Activated naive CD8-positive, alpha-beta T cell treated with anti-CD3 and anti-CD28 coated beads, Interleukin-2, amount 10 ng/mL, durations not matched to agents 7 days and 5 days (primary cell): ENCODE measurements at places on chromosomes 3 and 15.

GRCh38 chr3:86986671-86987420, 4.1 kb downstream of the VGLL3 start:
- DNase-seq: no peak
- no peaks in the 10 kb centered on the region for H3K36me3 ChIP-seq
- H3K27ac ChIP-seq: no peak overlapping the region
- no peak overlapping the region for H3K4me3 ChIP-seq
- no peaks in the 10 kb centered on the region for H3K4me1 ChIP-seq

GRCh38 chr15:42070279-42070975, 23.9 kb downstream of the PLA2G4D start:
- H3K4me1 ChIP-seq: peaks cover 2% of the 10 kb centered on the region
- no peak overlapping the region for H3K4me3 ChIP-seq
- no peaks in the 10 kb centered on the region for H3K36me3 ChIP-seq
- peaks cover 15% of the 10 kb centered on the region for H3K27me3 ChIP-seq

DNA sequence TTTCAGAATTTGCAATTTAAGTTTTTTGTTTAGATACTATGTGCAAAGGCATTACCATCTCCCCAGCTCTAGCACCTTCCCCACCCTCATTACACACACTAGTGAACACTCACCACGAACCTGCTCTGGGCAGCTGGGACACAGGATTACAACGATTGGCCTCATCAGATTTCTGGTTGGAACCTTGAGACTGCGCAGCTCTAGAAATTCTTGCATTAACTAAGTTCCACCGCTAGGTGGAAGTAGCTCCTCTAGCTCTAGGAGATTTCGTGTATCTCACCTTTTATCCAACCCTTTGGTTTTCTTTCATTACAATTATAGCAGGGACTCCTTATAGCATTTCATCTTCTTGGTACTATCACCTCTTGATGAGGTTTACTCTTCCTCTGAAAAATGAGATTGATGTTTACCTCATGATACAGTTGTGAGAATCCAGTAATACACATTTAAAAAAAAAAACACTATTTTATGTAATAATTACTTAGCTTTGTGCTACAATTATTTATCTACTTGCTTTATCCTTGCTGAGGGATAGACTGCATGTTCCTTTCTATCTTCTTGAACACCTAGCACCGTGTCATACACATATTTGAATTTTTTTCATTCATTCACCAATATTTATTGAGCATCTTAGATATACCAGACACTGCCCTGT, 28.7 kb upstream of the PLOD2 start:
- H3K27ac ChIP-seq: no peak overlapping the region
- no peaks in the 10 kb centered on the region for H3K36me3 ChIP-seq
- H3K4me3 ChIP-seq: no peak overlapping the region
- no peaks in the 10 kb centered on the region for H3K4me1 ChIP-seq
- DNase-seq: no peak

GRCh38 chr15:98428253-98428989, 219.9 kb upstream of the IGF1R start:
- peaks cover 29% of the 10 kb centered on the region for H3K27me3 ChIP-seq
- H3K36me3 ChIP-seq: no peaks in the 10 kb centered on the region
- peak overlapping the region; percentile 57 for H3K4me3 ChIP-seq
- peak; percentile 83 for DNase-seq
- H3K4me1 ChIP-seq: no peaks in the 10 kb centered on the region
- no peak overlapping the region for H3K27ac ChIP-seq

DNA sequence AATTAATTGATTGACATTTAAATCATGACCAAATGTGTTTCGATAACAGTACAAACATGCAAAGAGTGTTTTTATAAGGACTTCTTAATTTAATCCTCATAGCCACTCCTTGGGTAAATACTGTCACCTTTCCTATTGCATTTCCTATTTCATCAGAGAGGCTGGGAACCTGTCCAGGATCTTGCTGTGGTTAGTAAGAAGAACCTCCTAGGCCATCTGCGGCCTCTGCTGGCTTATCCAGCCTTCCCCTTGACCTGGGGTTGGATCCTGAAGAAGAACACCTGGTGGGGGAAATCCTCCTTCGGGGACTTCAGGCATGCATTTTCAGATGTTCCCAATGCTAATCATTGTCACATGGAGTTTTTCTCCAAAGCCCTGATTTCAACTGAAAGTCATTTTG, 25.5 kb downstream of the GLDN start:
- H3K4me1 ChIP-seq: peaks cover 2% of the 10 kb centered on the region
- peaks cover 4% of the 10 kb centered on the region for H3K27me3 ChIP-seq
- H3K36me3 ChIP-seq: no peaks in the 10 kb centered on the region
- no peak for DNase-seq
- H3K27ac ChIP-seq: no peak overlapping the region
- no peak overlapping the region for H3K4me3 ChIP-seq

- no peaks in the 10 kb centered on the region for H3K27me3 ChIP-seq
- DNase-seq: no peak
- H3K4me3 ChIP-seq: no peak overlapping the region
- H3K36me3 ChIP-seq: no peaks in the 10 kb centered on the region
- no peak overlapping the region for H3K27ac ChIP-seq
Observed at GRCh38 chr3:163261618-163262017, 1765.0 kb downstream of the OTOL1 start.

- peak overlapping the region; percentile 83 for H3K27ac ChIP-seq
- DNase-seq: peak; percentile 60
- H3K4me1 ChIP-seq: peaks cover 71% of the 10 kb centered on the region
- H3K4me3 ChIP-seq: peak overlapping the region; percentile 28
- H3K27me3 ChIP-seq: no peaks in the 10 kb centered on the region
- peaks cover 49% of the 10 kb centered on the region for H3K36me3 ChIP-seq
Observed at GRCh38 chr3:16319307-16319706, 54.3 kb downstream of the OXNAD1 start.

- H3K4me3 ChIP-seq: no peak overlapping the region
- no peak for DNase-seq
- peaks cover 70% of the 10 kb centered on the region for H3K36me3 ChIP-seq
- peaks cover 48% of the 10 kb centered on the region for H3K4me1 ChIP-seq
- H3K27ac ChIP-seq: no peak overlapping the region
Observed at GRCh38 chr3:111598552-111598951, 3.4 kb upstream of the ZBED2 start.

DNA sequence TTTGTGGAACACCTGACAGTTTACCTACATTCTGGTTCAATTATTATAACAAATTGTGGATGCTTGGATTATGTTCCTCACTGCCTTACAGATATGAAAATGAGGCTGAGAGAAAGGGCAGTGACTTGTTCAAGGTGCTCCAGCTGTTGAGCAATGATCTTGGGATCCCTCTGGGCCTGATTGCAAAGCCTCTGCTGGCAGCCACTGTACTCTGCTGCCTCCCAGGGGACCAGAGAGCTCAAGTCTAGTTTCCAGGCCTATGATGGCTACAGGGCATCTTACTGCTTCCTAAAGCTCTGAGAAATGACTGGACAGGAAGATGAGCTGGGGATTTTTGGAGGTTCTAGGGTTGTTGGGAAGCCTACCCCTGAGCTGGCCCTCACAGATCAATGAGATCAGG, 2.3 kb upstream of the SHC4 start:
- H3K27me3 ChIP-seq: peaks cover 23% of the 10 kb centered on the region
- peaks cover 33% of the 10 kb centered on the region for H3K4me1 ChIP-seq
- no peak for DNase-seq
- peak overlapping the region; percentile 73 for H3K4me3 ChIP-seq
- peaks cover 8% of the 10 kb centered on the region for H3K36me3 ChIP-seq

DNA sequence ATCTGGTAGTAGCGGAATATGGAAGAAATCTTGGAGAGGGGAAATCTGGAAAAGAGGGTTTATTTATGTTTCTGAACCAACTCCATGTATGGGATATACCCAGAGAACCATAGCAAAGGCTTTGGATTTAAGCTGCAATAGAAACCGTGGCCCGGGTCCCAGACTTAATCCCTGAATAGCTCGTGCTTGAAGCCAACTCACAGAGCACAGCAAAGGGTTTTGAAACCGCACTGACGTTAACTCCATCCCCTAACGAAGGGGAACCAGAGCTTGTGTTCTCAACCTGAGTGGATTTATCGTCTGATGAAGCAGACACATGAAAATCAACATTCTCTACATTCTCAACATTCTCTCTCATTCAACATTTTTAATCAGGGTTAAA, 154.6 kb downstream of the APBA2 start:
- peak overlapping the region; percentile 26 for H3K4me3 ChIP-seq
- no peak overlapping the region for H3K27ac ChIP-seq
- no peaks in the 10 kb centered on the region for H3K27me3 ChIP-seq
- H3K36me3 ChIP-seq: peaks cover 6% of the 10 kb centered on the region
- DNase-seq: no peak

DNA sequence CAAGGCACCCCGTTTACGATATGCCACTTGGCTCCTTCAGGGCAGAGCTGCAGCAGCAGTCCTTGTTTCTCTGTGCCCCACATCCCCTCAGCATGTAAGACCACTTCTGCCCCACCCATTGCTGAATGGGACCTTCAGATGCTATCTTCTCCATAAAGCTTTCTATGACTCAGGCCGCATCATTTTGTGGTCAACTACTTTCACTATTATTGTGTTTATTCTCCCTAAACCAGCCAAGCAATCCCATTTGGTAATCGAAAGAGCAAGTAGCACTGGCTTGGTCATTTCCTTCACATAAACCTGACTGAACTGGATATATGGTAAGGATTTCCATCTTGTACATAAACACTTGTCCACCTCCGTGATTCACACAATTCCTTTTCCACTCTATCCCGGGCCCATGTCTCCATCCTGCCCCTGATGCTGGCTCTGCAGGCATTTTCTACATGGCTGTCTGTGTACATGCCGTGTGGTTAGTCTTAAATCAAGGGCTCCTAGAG, 25.7 kb downstream of the LIPC start:
- H3K4me1 ChIP-seq: peaks cover 67% of the 10 kb centered on the region
- peak overlapping the region; percentile 89 for H3K27ac ChIP-seq
- H3K36me3 ChIP-seq: peaks cover 19% of the 10 kb centered on the region
- peak overlapping the region; percentile 28 for H3K4me3 ChIP-seq
- DNase-seq: no peak

DNA sequence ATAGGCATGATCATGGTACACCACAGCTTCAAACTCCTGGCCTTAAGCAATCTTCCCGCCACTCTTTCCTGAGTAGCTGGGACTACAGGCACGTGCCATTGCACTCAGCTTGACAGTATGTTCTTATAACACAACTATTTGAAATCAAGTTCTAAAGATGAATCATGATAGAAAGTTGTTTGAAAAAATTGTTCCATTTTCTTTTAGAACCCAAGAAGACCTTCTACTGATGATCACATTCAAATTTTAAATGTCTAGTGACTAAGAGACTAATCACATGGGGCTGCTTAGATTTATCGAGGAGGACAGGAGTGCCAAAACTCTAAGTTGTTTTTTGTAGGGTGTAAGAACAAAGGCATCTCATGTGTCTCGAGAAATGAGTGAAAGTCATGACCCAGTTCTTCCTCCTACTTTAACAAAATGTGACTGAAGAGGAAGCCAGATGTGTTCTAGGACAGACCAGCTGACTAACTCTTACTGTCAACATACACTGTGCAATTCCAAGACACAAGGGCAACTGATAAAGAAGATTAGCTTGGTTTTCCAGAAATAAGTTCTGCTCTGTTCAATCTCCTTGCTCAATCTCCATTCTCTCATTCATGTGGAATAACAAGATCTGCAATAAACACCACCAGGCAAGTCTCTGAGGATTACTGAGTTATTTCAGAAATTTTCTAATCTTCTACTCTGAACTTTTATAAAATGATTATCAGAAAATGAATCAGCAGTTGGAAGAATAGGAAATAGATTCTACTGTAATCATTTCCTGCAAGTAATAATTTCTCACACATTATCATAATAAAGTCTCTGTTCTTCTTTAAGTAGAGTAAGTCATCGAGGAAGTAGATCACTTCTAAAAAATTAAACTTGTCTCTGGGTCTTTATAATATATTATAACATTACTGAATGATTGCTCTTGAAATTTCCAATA, 122.6 kb upstream of the CCNL1 start:
- H3K4me1 ChIP-seq: no peaks in the 10 kb centered on the region
- H3K4me3 ChIP-seq: no peak overlapping the region
- H3K27me3 ChIP-seq: no peaks in the 10 kb centered on the region
- H3K27ac ChIP-seq: no peak overlapping the region

GRCh38 chr15:96327155-96327741, 3.3 kb upstream of the NR2F2 start:
- DNase-seq: no peak
- H3K27me3 ChIP-seq: peaks cover 83% of the 10 kb centered on the region

DNA sequence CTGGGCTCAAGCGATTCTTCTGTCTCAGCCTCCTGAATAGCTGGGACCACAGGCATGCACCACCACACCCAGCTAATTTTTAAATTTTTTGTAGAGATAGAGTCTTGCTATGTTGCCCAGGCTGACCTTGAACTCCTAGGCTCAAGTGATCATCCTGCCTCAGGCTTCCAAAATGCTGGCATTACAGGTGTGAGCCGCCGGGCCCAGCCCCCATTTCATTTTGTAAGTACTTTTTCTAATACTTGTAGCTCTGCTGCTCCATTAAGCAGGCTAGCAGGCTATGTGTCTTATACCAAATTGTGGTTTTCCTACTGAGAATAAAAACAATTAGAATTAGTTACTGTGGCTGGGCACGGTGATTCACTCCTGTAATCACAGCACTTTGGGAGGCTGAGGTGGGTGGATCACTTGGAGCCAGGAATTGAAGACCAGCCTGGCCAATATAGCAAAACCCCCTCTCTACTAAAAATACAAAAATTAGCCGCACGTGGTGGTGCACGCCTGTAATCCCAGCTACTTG, 22.4 kb downstream of the NIPA1 start:
- no peak overlapping the region for H3K27ac ChIP-seq
- no peak for DNase-seq
- peaks cover 15% of the 10 kb centered on the region for H3K4me1 ChIP-seq
- H3K27me3 ChIP-seq: no peaks in the 10 kb centered on the region
- no peak overlapping the region for H3K4me3 ChIP-seq

DNA sequence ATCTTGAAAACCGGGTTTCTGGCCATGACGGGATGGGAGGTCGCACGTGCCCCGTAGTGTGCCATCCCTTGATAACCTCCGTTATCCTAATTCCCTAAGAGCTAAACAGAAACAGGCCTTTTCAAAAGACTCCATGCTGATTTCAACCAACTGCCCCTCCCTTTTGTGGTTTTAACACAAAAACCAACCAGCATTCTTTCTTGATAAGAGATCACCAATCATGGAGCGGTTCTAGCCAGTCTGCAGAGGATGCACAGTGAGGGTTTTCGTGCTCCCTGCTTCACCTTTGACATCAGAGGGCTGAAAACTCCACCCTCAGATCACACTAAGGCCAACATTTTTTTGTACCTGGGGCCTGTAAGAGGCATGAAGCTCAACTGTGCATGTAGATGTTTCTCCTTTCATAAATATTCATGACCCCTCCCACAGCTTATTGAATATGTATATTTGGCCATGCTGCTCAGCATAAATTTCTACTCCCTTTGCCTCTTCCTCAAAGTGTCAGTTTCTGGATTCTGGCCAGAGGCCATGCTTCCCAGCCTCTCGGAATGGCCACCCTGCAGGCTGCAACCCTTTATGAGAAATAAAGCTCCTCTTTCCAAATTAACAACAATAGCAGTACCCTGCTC, 41.3 kb downstream of the FAM3D start:
- H3K27me3 ChIP-seq: no peaks in the 10 kb centered on the region
- H3K4me3 ChIP-seq: no peak overlapping the region
- no peaks in the 10 kb centered on the region for H3K36me3 ChIP-seq
- H3K4me1 ChIP-seq: no peaks in the 10 kb centered on the region
- no peak overlapping the region for H3K27ac ChIP-seq
